ENCODE measurements at places on chromosomes 1 and 21. TPM values are rescaled to one million over a fixed set of nuclear protein-coding genes. Genes with fewer than 3 reads are reported as not detected.

GRCh38 chr1:160196143-160196542, 5.8 kb downstream of the CASQ1 start:
- DNase-seq, result no peak

- DNase-seq, result peak; percentile 10
Observed at GRCh38 chr1:239833723-239834122, 258.0 kb upstream of the FMN2 start.

GRCh38 chr1:158283965-158284364, 5.8 kb upstream of the CD1C start:
- DNase-seq, result no peak

DNA sequence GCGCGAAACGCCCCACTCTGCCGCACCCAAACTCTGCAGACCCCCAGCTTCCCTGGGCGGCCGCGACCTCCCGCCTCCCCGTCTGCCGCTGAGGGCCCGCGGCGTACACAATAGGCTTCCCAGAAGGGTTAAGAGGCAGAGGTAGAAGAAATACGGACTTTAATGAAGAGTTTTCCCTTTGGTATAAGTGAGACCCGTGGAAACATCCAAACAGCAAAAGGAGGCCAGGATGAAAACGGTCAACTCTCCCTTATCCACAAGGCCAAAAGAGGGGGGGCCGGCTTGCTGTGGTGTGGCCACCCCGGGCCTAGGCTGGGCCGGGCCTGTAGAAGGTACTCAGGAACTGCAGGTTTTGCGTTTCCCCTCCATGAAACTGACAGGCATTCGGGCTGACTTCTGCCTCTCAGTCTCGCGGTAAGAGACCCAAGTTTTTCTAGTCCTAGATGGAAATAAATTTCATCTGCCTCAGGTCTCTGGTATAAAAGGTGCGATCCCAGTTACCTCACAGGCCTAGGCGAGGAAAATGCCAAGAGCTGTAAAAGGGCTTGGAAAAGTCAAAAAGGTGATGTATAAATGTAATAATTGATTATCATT, 671 bp upstream of the PYGO2 start:
- no peak for DNase-seq

OR2T11 gene
- not detected for total RNA-seq

CHIA gene
- not detected for total RNA-seq

CD53 gene
- total RNA-seq, result not detected

ASCL5 gene
- not detected for total RNA-seq

GABPA gene
- 17.4 TPM for total RNA-seq

DNA sequence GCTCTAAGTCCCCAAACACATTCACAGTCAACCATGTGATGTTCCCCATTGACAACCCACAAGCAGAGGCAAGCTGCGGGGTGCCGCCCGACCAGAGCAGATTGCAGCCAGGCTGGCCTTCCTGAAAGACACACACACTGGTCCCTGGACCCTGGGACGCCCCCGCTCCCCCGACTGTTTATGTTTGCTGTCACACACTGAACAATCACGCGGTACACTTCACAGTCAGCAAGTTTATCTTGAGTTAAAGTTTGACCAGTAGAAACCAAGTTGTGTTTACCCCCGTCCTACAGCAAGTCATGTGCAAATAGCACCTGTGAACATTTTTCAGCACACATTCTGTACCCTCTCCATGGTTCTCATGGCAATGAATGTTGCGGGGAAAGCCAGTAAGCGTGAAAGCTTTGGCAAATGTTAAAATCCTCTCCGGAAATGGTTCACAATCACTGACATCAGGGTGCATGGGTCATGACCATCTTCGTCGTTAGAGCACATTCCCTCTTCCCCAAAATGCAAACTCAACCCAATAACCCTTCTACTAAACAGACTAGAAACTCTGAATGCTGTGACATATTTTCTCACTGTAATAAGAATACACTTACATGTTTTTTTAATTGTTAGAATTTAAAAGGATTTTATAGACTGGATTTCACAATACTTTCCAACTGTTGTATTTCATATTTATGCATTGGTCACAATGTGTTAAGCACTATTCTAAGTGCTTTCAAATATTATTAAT, 33.3 kb upstream of the IRF2BP2 start:
- DNase-seq, result no peak

DDI2 gene
- 18.8 TPM for total RNA-seq

- DNase-seq, result peak; percentile 7
Observed at GRCh38 chr1:2946291-2946690, 75.0 kb upstream of the ACTRT2 start.

- DNase-seq, result no peak
Observed at GRCh38 chr1:18651713-18652112, 21.1 kb downstream of the PAX7 start.

PAPPA2 gene
- 2.0 TPM for total RNA-seq

DNA sequence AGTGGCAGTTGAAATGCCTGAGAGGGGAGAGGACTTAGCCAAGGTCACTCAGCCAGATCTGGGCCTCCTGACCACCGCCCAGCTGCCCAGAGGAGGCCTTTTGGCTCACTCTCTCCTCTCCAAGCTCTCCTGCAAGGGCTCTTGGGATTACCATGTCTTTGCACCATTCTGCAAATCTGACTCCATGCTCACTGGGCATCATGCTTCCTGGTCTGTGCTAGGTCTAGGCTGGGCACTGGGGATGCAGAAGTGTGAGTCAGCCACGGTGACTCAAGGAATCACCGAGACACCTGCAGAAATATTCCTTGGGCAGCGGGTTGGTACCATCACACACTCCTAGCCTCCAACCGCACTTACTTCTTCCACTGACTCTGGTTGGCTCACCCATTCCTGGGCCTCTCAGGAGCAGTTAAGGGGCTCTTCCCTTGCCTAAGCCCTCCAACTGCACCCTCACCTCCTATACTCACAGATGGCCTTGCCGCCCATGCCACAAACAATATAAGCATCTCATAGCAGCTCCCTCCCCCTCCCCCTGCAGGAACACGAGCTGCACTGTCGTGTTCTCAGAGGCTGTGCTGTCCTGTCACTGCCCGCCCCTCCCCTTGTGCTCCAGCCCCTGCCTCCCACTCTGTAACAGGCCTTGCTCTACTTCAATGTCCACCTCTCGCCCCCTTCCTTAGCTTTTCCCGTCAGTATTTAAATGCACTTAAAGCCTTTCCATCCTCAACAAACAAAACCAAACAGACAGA, 34.8 kb downstream of the CDCP2 start:
- no peak for DNase-seq

DNA sequence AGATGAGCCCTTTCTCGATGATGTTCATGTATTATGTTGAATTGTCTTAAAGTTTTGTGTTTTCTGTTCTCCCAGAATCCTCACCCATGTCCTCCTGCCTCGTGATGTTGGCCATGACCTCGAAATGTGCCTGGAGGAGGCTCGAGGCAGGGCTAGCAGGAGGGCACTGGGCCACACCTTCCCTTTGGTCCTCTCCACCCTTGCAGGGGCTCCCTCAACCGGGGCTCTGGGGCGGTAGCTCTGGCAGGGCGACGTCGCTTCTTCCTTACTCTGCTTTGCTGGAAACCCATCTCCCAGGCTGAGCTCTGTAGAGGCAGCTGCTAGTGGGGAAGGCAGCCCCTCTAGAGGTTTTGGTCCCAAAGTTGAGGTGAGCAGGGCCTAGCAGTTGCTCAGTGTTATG, 14.3 kb downstream of the TFF3 start:
- no peak for DNase-seq

MXRA8 gene
- not detected for total RNA-seq

- DNase-seq, result peak; percentile 88
Observed at GRCh38 chr1:175005085-175005783, 5.5 kb downstream of the CACYBP start.

KLF17 gene
- total RNA-seq, result not detected

DNA sequence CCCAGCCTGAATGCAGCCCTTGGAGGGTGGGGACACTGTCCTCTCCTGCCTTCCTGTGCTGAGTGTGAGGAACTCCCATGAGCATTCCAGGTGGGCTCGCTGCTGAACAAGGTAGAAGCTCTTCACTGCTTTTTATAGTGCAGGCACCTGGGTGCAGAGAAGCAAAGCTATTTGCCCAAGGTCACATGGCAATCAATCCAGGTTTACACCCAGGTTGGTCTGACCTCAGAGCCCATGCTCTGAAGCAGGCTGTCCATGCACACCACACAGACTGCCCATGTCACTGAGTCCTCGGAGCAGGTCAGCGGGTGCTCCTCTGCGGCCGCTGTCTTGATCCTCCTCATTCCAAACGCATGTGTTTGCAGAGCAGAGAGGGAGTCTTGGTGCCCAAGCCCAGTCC, 323.4 kb upstream of the VAMP3 start:
- DNase-seq, result no peak

DNA sequence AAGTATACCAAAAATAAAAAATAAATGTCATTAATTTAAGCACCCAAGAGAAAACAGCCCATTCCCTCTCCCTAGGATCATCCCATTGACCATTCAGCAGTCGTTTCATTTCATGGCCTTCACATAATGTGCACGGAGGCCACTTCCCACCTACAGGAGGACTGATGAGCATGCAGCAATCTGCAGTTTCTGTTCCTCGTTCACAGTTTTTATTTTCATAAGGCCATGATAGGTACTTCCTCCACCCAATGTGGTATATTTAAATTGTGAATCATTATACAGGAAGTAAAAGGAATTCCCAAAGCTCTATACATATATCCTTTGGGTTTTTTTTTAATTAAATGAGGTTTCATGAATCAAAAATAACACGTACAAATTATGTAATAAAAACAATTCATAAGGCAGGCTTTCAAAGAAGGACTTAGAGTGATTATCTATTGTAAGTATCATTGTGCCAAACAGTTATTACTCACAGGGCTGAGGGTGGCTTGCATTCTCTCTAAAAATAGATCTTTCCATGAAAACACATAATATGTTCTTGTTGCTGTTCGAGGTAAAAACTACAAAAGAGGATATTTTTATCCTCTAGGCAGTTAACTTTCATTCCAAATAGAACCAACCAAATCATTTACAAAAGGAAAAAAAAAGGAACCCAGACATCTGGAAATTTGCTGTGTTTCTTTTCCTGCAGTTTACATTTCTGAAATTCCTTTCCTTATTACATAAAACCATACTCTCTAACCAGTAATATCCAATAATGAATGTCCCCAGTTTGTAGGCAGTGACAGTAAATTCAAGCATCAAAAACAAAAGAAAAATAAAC, 27.5 kb upstream of the SLC44A3 start:
- peak; percentile 63 for DNase-seq

FCMR gene
- 1.7 TPM for total RNA-seq

GRCh38 chr1:53734650-53735211, 4.2 kb downstream of the GLIS1 start:
- DNase-seq, result no peak

- DNase-seq, result no peak
Observed at GRCh38 chr21:36470294-36470693, 9.6 kb downstream of the CLDN14 start.

- no peak for DNase-seq
Observed at GRCh38 chr1:50246869-50247268, 138.1 kb downstream of the ELAVL4 start.

DNA sequence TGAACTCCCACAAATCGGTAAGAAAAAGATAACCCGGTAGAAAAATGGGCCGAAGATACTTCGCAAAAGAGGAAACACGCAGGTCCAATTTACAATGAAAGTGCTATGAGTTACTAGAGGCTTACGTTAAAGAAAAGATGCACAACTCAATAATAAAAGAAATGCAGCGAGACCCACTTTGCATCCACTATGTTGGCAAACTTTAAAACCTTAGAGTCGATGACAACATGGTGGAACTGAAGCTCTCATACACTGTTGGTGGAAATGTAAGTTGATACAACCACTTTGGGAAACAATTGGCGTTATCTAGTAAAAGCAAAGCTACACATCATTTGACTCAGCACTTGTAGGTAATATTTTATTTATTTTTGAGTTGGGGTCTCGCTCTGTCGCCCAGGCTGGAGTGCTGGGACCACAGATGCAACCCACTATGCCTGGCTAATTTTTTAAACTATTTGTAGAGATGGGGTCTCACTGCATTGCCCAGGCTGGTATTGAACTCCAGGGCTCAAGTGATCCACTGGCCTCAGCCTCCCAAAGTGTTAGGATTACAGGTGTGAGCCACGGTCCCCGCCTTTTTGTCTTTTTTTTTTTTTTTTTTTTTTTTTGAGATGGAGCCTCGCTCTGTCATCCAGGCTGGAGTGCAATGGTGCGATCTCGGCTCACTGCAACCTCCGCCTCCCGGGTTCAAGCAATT, 696 bp upstream of the GPATCH3 start:
- DNase-seq, result no peak

KRTAP11-1 gene
- total RNA-seq, result not detected

NCF2 gene
- not detected for total RNA-seq

LCE3B gene
- not detected for total RNA-seq

KRTAP19-3 gene
- not detected for total RNA-seq

NPPB gene
- total RNA-seq, result not detected

CLK2 gene
- 28.1 TPM for total RNA-seq

OLFML2B gene
- 1.1 TPM for total RNA-seq

- DNase-seq, result no peak
Observed at GRCh38 chr1:37914719-37915475, 32.0 kb downstream of the INPP5B start.

GNG4 gene
- 5.2 TPM for total RNA-seq

TENT5C gene
- 0.67 TPM for total RNA-seq

DNA sequence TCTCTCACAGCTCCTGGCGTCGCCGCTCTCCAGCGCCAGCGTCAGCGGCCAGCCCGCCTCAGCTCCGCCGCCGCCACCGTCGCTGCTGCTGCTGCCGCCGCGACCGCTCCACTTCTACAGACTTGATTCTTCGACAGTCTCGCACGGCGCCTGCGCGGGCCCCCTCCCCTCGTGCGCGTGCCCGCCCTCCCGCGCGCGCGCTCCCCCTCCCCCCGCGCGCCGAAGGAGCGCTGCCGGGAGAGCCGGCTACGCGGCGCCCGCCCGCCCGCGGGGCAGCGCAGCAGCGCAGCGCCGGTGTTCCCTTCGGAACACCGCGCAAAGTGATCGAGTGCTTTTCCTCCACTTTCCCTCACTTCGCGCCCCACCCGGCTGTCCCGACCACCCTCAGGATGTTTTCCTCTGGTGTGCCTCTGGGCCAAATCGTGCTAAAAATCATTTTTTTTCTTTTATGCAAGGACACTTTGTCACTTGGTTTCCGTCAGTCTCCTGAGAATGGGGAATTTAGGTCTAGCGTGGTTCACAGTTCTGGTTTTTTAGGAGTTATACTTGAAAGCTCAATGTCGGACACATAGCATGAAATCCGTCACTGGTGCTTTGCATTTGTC, at the start of gene IRF2BP2:
IRF2BP2 (minus strand) TSS at position 118 of the 605 bp plus-strand sequence. CDS start 684 bp downstream, outside the sequence.
- peak; percentile 84 for DNase-seq

GRCh38 chr1:109643385-109644230, 12.3 kb upstream of the GSTM4 start:
- DNase-seq, result peak; percentile 71

DNA sequence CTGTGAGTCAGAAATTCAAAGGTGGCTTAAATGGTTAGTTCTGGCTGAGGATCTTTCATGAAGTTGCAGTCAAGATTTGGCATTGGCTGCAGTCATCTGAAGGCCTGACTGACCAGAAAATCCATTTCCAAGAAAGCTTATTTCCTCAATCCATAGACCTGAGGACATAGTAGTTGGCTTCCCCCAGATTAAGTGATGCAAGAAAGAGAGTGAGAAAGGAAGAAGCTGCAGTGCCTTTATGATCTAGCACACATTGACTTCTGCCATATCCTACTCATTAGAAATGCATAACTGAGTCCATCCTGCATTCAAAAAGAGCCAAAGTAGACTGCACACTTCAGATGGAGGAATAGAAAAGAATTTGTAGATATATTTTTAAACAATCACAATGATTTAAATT, 222.6 kb downstream of the COL24A1 start:
- DNase-seq, result no peak

GRCh38 chr21:32348604-32349332, 44.0 kb downstream of the URB1 start:
- DNase-seq, result no peak

GRCh38 chr1:214364386-214364785, 83.4 kb downstream of the SMYD2 start:
- DNase-seq, result no peak

MFAP2 gene
- total RNA-seq, result 1.4 TPM

All from SK-MEL-5 (cell line).